ENCODE measurements at places on chromosomes 6 and 20. TPM values are rescaled to one million over a fixed set of nuclear protein-coding genes. Genes with fewer than 3 reads are reported as not detected.

The BIRC7 gene
- total RNA-seq: not detected

The PTCHD4 gene
- not detected for total RNA-seq

DNA sequence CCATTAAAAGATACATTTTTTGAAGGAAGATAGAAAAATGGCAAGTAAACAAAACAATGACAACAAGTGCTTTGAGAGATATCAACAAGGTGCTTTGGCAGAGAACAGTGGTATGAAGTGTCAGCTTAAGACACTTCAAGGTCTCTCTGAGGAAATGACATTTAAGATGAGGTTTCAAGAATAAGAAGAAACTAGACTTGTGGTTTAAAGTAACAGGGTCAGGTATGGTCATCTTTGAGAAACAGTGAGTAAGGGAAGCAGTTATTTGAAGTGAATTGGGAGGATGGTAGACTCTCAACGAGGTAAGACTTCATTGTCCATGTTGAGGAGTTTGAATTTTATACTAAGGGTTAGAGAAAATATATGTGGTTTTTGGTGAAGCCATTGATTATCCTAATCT, 77.8 kb downstream of the SYCP2L start:
- H3K27me3 ChIP-seq: peaks cover 8% of the 10 kb centered on the region
- no peaks in the 10 kb centered on the region for H3K36me3 ChIP-seq
- DNase-seq: no peak
- H3K27ac ChIP-seq: no peak overlapping the region
- no peak overlapping the region for H3K4me3 ChIP-seq
- H3K4me1 ChIP-seq: no peaks in the 10 kb centered on the region

DNA sequence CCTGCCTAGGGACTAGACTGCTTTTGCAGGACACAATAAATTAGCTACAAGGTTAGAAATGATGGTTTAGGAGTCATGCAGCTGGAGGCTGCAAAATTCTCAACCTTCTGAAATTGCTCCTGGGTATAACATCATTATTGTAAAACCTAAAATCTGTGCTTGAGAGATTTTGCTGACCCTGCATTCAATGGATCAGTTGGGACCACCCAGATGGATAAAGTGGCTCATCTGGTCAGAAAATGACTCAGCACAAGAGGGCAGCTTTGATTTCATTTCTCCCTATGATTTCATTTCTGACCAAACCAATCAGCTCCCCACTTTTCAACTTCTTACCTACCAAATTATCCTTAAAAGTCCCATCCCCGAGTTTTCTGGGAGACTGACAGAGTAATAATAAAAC, 367.3 kb upstream of the AGPAT4 start:
- no peaks in the 10 kb centered on the region for H3K36me3 ChIP-seq
- no peak overlapping the region for H3K27ac ChIP-seq
- DNase-seq: no peak
- H3K4me1 ChIP-seq: no peaks in the 10 kb centered on the region

GRCh38 chr20:61023612-61024011, 228.4 kb upstream of the CDH4 start:
- DNase-seq: no peak
- H3K27me3 ChIP-seq: no peaks in the 10 kb centered on the region
- H3K4me3 ChIP-seq: no peak overlapping the region
- H3K27ac ChIP-seq: no peak overlapping the region
- no peaks in the 10 kb centered on the region for H3K36me3 ChIP-seq

GRCh38 chr6:41976794-41977484, 35.3 kb upstream of the CCND3 start:
- H3K4me1 ChIP-seq: peaks cover 33% of the 10 kb centered on the region
- no peak overlapping the region for H3K4me3 ChIP-seq
- H3K36me3 ChIP-seq: peaks cover 8% of the 10 kb centered on the region
- DNase-seq: no peak
- no peaks in the 10 kb centered on the region for H3K27me3 ChIP-seq

- no peak for DNase-seq
- H3K36me3 ChIP-seq: peaks cover 72% of the 10 kb centered on the region
Measured at GRCh38 chr20:63708301-63709148, 686 bp downstream of the ZGPAT start.
